Activated B cell treated with CpG ODN at 0.5 μM for 24 hours (primary cell): ENCODE measurements at places on chromosomes 13 and 19. TPM values are rescaled to one million over a fixed set of nuclear protein-coding genes. Genes with fewer than 3 reads are reported as not detected.

GRCh38 chr13:79548902-79549301, 67.9 kb downstream of the NDFIP2 start:
- DNase-seq, result no peak

GRCh38 chr19:42576241-42576640, 18.5 kb downstream of the CEACAM8 start:
- DNase-seq, result no peak

The IRS2 gene
- total RNA-seq, result 4.2 and 4.4 TPM in 2 replicates

GRCh38 chr19:8373867-8374813, 10.2 kb downstream of the ANGPTL4 start:
- no peak for DNase-seq

DNA sequence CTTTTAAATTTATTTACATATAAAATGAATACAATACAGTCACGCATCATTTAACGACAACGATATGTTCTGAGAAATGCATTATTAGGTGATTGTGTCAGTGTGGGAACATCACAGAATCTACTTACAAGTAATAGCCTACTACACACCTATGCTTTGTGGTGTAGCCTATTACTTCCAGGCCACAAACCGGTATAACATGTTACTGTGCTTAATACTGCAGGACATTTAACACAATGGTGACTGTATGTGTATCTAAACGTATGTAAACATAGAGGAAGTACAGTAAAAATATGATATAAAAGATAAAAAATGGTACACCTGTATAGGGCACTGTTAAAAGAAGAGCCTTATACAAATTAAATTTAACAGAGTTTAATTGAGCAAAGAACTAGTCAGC, 62.4 kb upstream of the KLHL1 start:
- DNase-seq, result no peak

The RFPL4AL1 gene
- total RNA-seq, result not detected in 2 replicates
